ENCODE measurements at places on chromosomes 2 and 18.
A peak's percentile ranks its signal among the peaks of the same experiment; 100 is the strongest.

GRCh38 chr18:75698861-75699260 lies 271.4 kb upstream of the SMIM21 start:
- H3K4me3 ChIP-seq = no peak overlapping the region
- peaks cover 8% of the 10 kb centered on the region for H3K4me1 ChIP-seq
- H3K27me3 ChIP-seq = no peaks in the 10 kb centered on the region
- peaks cover 16% of the 10 kb centered on the region for H3K36me3 ChIP-seq
- DNase-seq = no peak
- H3K27ac ChIP-seq = no peak overlapping the region

GRCh38 chr2:202610380-202610779 lies 24.4 kb upstream of the FAM117B start:
- no peaks in the 10 kb centered on the region for H3K4me1 ChIP-seq
- DNase-seq = no peak
- no peaks in the 10 kb centered on the region for H3K36me3 ChIP-seq
- H3K27me3 ChIP-seq = no peaks in the 10 kb centered on the region
- H3K4me3 ChIP-seq = no peak overlapping the region

GRCh38 chr18:48983793-48984437 lies 33.1 kb upstream of the SMAD7 start:
- no peak overlapping the region for H3K4me3 ChIP-seq
- no peaks in the 10 kb centered on the region for H3K36me3 ChIP-seq
- H3K27me3 ChIP-seq = no peaks in the 10 kb centered on the region
- no peak for DNase-seq
- no peak overlapping the region for H3K27ac ChIP-seq
- H3K4me1 ChIP-seq = peaks cover 37% of the 10 kb centered on the region

GRCh38 chr2:209426432-209426831 lies 2.6 kb downstream of the MAP2 start:
- DNase-seq = no peak
- peaks cover 30% of the 10 kb centered on the region for H3K27me3 ChIP-seq
- H3K4me1 ChIP-seq = peaks cover 44% of the 10 kb centered on the region
- H3K27ac ChIP-seq = no peak overlapping the region

GRCh38 chr2:156021146-156022040 lies 311.1 kb downstream of the NR4A2 start:
- no peaks in the 10 kb centered on the region for H3K27me3 ChIP-seq
- no peak overlapping the region for H3K4me3 ChIP-seq
- H3K4me1 ChIP-seq = peaks cover 5% of the 10 kb centered on the region
- H3K36me3 ChIP-seq = no peaks in the 10 kb centered on the region
- no peak overlapping the region for H3K27ac ChIP-seq
- no peak for DNase-seq

- peak overlapping the region; percentile 14 for H3K27ac ChIP-seq
- no peaks in the 10 kb centered on the region for H3K36me3 ChIP-seq
- no peak overlapping the region for H3K4me3 ChIP-seq
- H3K27me3 ChIP-seq = no peaks in the 10 kb centered on the region
- DNase-seq = no peak
These were observed 304.6 kb upstream of the LYPD1 start for GRCh38 chr2:132974467-132975095.

DNA sequence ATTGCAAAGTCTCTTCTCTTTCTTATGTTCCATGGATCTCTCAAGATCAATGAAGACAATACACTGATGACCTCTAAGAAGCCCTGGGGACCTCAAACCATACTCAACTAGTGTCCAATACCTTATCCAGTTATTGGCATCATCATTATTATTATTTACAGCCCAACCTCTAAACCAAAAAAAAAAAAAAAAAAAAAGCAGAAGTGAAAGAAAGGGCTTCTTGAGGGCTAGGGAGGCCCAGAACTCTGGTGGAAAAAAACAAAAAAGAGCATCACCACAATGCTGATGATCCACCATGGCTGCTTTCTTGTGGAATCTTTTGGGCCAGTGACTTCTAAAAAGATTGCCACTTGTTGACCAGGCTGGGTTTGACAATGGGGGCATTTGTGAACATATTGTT lies 324.9 kb downstream of the LPIN1 start:
- no peaks in the 10 kb centered on the region for H3K36me3 ChIP-seq
- no peak for DNase-seq
- H3K27me3 ChIP-seq = no peaks in the 10 kb centered on the region
- H3K27ac ChIP-seq = no peak overlapping the region
- no peak overlapping the region for H3K4me3 ChIP-seq
- peaks cover 16% of the 10 kb centered on the region for H3K4me1 ChIP-seq

DNA sequence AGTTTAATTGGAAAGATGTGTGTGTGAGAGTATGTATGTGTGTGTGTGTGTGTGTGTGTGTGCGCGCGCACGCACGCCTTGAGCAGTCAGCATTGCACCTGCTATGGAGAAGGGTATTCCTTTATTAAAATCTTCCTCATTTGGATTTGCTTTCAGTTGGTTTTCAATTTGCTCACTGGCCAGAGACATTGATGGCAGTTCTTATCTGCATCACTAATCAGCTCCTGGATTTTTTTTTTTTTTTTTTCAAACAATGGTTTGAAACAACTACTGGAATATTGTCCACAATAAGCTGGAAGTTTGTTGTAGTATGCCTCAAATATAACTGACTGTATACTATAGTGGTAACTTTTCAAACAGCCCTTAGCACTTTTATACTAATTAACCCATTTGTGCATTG lies 48.0 kb downstream of the FEZ2 start:
- no peak for DNase-seq
- H3K4me1 ChIP-seq = no peaks in the 10 kb centered on the region
- no peak overlapping the region for H3K4me3 ChIP-seq
- H3K27ac ChIP-seq = no peak overlapping the region

GRCh38 chr18:46062781-46063180 lies 9.3 kb downstream of the PSTPIP2 start:
- peaks cover 2% of the 10 kb centered on the region for H3K4me1 ChIP-seq
- no peaks in the 10 kb centered on the region for H3K36me3 ChIP-seq
- H3K27me3 ChIP-seq = no peaks in the 10 kb centered on the region
- no peak overlapping the region for H3K27ac ChIP-seq

GRCh38 chr2:152552888-152553287 lies 164.4 kb downstream of the PRPF40A start:
- H3K4me1 ChIP-seq = peaks cover 30% of the 10 kb centered on the region
- DNase-seq = no peak
- no peak overlapping the region for H3K27ac ChIP-seq
- H3K4me3 ChIP-seq = no peak overlapping the region

DNA sequence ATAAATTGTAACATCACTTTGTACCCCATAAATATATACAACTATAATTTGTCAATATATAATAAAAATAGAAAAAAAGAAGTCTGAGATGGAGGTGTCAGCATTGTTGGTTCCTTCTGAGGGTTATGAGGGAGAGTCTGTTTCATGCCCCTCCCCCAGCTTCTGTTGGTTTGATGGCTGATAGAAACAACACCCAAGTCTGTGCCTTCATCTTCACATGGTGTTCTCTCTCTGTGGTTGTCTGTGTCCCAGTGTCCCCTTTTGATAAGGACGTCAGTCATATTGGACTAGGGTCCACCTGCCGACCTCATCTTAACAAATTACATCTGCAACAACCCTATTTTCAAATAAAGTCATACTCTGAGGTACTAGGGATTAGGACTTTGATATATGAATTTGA lies 20.3 kb upstream of the EHBP1 start:
- H3K27ac ChIP-seq = no peak overlapping the region
- peaks cover 2% of the 10 kb centered on the region for H3K4me1 ChIP-seq
- H3K27me3 ChIP-seq = no peaks in the 10 kb centered on the region
- H3K36me3 ChIP-seq = no peaks in the 10 kb centered on the region

GRCh38 chr2:198488964-198489363 lies 684.6 kb downstream of the PLCL1 start:
- H3K4me1 ChIP-seq = peaks cover 3% of the 10 kb centered on the region
- no peak for DNase-seq
- no peaks in the 10 kb centered on the region for H3K36me3 ChIP-seq
- H3K27ac ChIP-seq = no peak overlapping the region

DNA sequence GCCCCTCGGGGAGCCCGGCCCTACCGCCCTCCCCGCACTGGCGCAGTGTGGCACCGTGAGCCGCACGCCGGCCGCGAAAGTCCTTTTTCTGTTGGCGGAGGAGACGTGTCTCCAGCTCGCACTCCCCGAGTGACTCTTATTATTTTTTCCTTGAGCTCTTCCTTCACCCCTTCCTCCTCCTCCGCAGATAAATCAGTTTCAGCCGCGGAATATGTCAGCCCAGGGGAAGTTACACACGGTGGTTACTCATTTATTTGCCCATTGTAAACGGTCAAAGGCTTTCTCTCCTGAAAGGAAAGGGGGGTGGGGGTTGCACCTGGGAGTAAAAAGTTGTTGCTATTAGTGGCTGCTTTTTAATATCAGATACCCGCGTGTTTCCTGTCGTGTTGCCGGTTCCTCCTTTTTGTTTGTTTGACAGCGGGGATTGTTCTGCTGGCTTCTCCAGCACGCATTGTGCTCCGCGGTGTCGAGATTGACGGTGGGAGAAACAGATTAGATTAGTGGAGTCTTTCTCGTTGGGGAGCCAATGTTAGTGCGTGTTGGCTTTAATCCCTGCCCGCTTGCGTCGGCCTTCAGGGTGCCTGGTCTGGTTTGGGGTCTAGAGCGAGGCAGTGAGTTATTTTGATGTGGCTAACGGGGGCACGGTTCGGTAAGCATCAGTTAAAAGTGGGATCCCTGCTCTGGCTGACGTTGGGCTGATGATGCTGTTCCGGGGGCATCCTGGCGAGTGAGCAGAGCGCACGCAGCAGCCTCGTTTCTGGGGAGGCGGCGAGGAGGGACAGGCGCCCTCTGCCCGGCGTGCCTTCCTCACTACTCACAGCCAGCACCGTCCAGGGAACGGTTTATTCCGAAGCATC lies 1.6 kb downstream of the CRIM1 start:
- H3K27ac ChIP-seq = peak overlapping the region; percentile 67
- no peaks in the 10 kb centered on the region for H3K36me3 ChIP-seq
- peak overlapping the region; percentile 98 for H3K4me3 ChIP-seq
- peaks cover 19% of the 10 kb centered on the region for H3K27me3 ChIP-seq

DNA sequence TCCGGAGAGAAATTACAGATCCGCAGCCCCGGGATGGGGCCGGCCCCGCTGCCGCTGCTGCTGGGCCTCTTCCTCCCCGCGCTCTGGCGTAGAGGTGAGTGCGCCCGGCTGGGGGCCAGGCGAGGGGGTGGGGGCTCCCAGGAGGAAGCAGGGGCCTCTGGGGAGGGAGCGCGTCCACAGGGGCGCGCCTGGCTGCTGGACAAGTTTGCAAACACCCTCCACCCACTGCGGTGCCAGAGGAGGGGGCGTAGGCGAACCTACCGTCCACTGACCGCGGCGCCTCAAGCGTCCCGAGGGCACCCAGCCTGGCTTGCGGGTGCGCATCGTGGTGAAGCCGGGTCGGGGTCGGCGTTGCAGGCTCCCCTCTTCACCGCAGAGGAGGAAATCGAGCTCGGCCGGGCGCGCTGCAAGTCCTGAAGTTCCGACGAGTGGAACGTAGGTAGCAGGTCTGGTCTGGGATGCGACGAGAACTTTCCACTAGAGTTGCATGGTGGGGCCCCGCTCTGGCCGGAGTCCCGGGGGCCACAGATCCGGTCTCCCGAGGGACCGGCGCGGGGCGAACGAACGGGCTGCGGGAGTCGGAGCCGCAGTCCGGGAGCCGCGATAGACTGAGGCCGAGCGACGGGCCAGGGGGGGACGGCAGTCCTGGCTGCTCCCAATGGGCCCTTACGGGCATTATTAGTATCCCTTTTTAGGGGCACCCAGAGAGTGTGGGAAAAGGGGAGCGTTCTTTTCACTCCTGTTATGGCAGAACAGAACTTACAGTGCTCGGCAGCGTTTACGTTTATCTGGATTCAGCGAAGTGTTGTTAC lies 502 bp downstream of the MERTK start:
- no peak overlapping the region for H3K27ac ChIP-seq
- H3K4me3 ChIP-seq = peak overlapping the region; percentile 83
- peaks cover 39% of the 10 kb centered on the region for H3K4me1 ChIP-seq
- DNase-seq = peak; percentile 57

DNA sequence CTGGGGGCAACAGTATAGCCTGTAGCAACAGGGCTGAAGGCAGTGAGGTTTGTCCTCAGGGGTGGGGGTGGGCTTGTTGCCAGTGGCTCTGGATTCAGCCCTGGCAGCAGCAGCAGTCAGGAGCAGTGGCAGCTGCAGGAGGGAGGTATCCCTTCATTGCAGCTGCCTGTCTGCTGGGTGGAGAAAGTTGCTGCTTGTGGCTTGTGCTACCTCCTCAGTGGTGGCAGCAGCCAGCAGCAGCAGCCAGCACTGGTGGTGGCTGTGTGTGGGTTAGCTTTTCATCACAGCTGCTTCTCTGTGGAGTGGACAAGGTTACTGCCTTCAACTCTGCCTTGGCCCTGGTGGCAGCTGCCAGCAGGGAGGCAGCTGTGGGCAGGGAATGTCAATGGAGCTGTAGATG lies 94.9 kb downstream of the ARL6IP6 start:
- peaks cover 11% of the 10 kb centered on the region for H3K36me3 ChIP-seq
- DNase-seq = no peak
- H3K27me3 ChIP-seq = no peaks in the 10 kb centered on the region
- no peak overlapping the region for H3K27ac ChIP-seq
- no peaks in the 10 kb centered on the region for H3K4me1 ChIP-seq
- no peak overlapping the region for H3K4me3 ChIP-seq

- no peak overlapping the region for H3K4me3 ChIP-seq
- no peaks in the 10 kb centered on the region for H3K4me1 ChIP-seq
- peaks cover 6% of the 10 kb centered on the region for H3K36me3 ChIP-seq
- H3K27ac ChIP-seq = peak overlapping the region; percentile 69
- no peaks in the 10 kb centered on the region for H3K27me3 ChIP-seq
These were observed 67.4 kb downstream of the BOLA3 start for GRCh38 chr2:74080346-74080745.

DNA sequence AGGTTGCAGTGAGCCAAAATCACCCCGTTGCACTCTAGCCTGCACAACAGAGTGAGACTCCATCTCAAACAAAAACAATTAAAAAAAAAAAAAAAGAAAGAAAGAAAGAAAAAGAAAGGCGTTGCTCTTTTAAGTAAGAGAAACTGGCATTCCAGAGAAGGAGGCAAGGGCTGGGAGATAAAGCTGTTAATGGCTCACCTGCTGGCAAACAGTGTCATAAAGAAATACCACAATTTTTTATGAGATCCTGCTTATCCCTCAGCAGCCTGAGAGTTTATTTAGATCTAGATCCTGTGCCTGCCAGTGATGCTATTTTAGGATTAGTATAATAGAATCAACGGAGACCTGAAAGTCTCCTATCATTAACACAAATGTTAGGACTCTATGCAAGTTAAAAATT lies 16.3 kb downstream of the SLC19A3 start:
- H3K4me3 ChIP-seq = no peak overlapping the region
- H3K27ac ChIP-seq = no peak overlapping the region
- no peak for DNase-seq
- H3K36me3 ChIP-seq = peaks cover 23% of the 10 kb centered on the region
- no peaks in the 10 kb centered on the region for H3K27me3 ChIP-seq

DNA sequence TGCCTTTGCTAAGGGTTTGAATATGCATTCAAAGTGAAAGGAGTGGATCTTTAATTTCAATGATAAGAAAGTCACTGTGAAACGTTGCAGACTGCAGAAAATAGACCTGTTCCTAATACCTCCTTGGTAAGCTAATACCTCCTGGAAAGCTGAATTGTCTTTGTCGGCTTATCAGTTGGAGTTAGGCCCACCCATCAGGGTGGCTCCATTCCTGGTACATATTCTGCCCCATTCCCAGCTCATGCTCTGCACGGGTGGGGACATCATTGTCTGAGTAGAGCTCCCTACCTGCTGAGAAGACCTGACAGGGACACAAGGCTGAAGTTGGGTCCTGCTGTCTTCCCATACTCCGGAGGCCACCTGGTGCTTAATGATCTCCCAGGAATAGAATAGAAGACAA lies 203.3 kb downstream of the EN1 start:
- peak overlapping the region; percentile 91 for H3K27ac ChIP-seq
- H3K4me1 ChIP-seq = peaks cover 18% of the 10 kb centered on the region
- no peaks in the 10 kb centered on the region for H3K27me3 ChIP-seq
- no peak for DNase-seq
- no peak overlapping the region for H3K4me3 ChIP-seq
- H3K36me3 ChIP-seq = no peaks in the 10 kb centered on the region

GRCh38 chr18:50033004-50033403 lies 161.9 kb downstream of the MYO5B start:
- H3K4me3 ChIP-seq = no peak overlapping the region
- H3K36me3 ChIP-seq = no peaks in the 10 kb centered on the region
- no peak for DNase-seq
- H3K4me1 ChIP-seq = 0 out of 2 replicates have a peak, but pooled peaks cover 4% of the 10 kb centered on the region
